AG04449 (cell line): ENCODE measurements at places on chromosomes 2 and 18.
A peak's percentile ranks its signal among the peaks of the same experiment; 100 is the strongest.

DNA sequence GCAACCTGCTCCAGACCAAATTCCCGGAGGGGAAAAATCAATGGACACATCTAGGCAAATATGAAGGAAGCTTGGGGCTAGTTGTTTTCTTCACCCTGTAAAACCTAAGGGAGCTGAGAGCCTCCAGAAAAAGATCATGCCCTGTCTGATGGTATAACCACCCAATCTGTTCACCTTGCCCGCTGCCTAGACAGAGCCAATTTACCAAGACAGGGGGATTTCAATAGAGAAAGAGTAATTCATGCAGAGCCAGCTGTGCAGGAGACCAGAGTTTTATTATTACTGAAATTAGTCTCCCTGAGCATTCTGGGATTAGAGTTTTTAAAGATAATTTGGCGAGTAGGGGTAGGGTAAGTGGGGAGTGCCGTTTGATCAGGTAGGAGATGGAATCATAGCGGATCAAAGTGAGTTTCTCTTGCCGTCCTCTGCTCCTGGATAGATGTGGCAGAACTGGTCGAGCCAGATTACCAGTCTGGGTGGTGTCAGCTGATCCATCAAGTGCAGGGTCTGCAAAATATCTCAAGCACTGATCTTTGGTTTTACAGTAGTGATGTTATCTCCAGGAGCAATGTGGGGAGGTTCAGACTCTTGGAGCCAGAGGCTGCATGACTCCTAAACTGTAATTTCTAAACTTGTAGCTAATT lies 35.1 kb upstream of the B4GALT6 start:
- DNase-seq: no peak

GRCh38 chr18:48412339-48412929 lies 3.3 kb upstream of the ZBTB7C start:
- DNase-seq: no peak

DNA sequence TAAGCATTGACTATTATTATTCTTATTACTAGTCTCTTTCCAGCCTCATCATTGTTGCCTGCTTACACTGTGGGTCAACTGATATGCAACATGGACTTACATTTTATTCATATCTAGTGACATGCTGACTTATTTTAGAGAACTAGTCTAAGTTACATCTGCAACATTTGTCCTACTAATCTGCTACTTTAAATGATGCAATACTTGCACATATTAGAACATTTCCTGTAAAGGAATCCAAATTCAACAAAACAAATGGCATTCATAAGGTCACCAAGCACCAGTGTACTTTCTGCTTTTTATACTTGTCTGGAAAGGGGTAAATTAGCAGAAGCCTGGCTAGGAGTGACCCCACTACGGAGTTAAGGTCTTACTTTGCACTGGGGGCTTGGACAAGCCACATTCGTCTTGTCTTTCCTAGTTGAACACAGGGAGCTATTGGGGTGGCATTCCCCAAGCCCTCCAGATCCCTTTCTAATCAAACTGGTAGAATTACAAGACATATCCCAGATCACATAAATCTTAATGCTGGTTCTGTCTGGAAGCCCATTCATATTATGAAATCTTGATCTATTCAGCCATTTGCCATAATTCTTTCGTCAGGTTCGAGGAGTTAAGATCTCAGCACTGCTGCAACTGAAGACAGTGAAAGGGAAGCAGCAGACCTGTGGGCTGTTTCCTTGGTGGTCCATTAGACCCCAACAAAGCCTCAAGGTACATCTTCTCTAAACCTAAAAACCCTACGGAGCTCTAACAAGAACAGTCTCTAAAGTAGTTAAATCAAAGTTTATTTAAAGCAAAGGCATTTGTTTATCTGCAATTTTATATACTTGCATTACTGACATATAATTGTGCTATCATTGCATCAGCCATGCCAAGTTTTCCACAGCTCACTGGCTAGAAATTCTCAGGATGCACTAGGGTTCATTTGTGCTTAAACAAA lies 49.9 kb upstream of the RTN4 start:
- DNase-seq: no peak

GRCh38 chr2:51813247-51813646 lies 781.3 kb upstream of the NRXN1 start:
- DNase-seq: no peak

- peak; percentile 59 for DNase-seq
Measured at GRCh38 chr18:55509631-55510324, 78.2 kb downstream of the TCF4 start.

- DNase-seq: no peak
Measured at GRCh38 chr2:33267756-33268155, 208.7 kb upstream of the RASGRP3 start.

DNA sequence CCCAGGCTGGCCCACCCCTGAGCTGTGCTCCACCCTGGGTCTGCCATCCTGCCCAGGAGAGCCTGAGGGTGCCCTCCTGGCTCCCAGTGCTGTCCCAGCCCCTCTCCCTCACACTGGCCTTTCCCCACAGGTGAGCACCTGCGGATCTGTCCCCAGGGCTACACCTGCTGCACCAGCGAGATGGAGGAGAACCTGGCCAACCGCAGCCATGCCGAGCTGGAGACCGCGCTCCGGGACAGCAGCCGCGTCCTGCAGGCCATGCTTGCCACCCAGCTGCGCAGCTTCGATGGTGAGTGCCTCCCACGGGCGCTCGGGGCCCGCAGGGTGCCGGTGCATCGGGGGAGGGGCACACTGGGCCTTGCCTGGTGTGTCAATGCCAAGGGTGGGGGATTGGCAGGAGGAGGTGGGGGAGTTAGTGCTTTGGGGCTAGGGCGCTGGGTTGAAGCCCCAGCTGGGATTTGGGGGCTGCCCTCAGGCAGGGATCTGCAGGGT lies 23.5 kb downstream of the GPC1 start:
- no peak for DNase-seq

DNA sequence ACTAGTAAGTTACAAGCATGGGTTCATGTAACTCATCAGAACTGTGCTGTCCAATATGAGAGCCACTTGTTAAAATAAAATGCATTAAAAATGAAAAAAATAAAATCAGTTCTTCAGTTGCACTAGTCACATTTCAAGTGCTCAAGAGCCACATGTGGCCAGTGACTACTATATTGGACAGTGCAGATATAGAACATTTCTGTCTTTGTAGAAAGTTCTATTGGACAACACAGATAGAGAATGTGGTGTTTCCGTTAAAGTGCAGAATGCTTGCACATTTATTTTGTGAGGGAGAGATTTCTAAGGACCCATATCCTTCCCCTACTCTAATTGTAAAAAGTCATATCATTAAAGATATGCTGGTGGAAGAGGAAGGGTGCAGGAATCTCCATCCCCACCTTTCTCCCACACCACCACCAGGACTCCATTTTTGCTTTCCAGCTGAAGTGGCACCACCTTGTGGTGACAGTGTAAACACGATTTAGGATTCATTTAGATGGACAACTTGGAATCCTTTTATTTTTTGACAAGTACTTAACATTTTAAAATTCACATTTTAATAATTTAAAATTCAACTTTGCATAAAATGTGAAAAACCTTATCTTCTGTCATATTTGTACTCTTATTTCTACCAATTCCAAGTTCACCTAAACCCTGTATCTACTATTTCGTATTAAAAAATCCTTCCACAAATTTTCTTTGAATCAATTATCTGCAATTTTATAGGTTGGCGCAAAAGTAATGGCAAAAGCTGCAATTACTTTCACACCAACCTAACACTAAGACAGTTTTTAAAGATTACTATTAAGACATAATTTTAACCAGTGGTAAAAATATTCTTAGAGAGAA lies 9.4 kb upstream of the CD302 start:
- DNase-seq: no peak

DNA sequence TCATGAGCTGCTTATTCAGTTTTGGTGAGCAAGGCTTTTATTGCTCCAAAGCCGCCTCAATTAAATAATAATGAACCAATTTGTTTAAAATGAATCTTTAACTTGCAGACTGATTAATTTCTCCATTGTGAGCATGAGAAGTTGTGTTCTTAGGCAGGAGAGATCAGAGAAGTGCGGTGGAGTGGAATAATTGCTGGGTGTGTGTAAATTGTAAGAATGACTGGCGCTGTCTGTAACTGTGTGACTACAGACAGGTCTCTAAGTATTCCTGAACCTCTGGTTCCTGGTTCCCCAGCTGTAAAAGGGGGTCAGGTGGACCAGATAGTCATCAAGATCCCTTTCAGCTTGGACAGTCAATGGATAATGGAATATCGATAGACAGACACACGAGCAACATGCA lies 98.0 kb upstream of the EFEMP1 start:
- DNase-seq: no peak

DNA sequence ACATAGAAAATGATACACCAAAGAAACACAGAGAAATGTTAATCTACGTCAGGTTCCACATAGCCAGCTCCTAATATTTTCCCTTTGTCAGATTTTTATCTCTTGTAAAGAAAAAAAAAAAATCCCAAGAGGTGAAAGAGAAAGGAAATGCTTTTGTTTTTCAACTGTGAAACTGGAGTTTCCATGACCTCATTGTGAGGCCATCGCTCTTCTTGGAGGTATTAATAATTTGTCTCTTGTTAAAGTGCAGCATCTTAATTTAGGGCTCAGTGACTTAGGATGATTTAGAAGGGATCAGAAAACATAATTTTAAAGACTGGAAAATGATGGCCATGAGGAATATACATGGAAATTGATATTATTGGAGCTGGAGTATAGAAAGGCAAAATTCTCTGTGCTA lies 21.7 kb downstream of the ARHGAP28 start:
- DNase-seq: no peak

DNA sequence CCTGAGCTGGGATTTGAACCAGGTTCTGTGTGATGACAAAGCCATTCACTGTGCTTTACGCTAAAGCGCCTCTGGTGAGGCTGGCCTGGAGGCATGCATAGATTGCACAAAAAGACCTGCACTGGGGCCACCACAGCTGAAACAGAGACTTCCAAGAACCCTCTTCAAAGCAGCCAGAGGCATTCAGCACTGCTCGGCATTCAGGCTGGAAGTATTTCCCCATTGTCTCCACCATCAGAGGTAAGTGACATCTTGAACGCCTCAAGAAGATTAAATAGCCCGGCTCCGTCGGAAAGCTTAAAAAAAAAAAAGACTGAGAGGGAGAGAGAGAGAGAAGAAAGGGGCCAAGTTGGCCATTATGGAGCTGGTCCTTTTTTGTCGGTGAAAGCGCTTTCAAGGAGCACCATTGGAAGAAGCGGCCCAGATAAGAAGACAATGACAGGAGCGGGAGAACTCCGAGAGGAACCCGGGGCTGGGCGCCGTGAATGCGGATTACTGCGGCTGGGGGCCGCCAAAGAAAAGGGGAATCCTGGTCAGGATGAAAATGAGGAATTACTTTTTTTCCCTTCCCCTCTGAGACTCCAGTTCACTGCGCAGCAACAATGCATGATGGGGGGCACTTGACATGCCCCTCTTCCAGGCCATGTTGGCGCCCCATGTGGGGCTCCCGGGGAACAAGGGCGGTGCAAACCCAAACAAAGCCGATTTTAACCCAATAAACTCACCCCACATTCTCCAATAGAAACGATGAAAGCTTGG lies 228.3 kb downstream of the MYCN start:
- no peak for DNase-seq

- DNase-seq: no peak
Measured at GRCh38 chr2:239444626-239445577, 44.1 kb upstream of the HDAC4 start.

DNA sequence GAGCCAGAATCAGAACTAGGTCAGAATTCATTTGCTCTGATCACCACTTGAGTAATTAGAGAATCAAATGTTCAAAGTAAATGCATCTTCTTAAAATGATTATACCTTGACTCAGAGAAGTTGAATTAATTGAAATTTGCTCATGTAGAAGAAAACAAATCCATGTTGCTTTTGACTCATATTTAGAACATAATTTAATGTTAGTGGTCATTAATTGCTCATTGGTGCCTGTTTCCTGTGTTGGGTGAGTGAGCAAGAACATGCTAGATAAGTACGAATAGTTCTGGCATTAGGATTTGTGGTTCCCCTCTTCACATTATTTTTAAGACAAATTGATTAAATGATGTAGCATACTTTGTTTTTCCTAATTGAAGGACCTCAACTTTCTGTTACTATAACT lies 19.0 kb downstream of the ACVR2A start:
- DNase-seq: no peak

- no peak for DNase-seq
Measured at GRCh38 chr18:13477147-13477683, 249.1 kb downstream of the FAM210A start.

DNA sequence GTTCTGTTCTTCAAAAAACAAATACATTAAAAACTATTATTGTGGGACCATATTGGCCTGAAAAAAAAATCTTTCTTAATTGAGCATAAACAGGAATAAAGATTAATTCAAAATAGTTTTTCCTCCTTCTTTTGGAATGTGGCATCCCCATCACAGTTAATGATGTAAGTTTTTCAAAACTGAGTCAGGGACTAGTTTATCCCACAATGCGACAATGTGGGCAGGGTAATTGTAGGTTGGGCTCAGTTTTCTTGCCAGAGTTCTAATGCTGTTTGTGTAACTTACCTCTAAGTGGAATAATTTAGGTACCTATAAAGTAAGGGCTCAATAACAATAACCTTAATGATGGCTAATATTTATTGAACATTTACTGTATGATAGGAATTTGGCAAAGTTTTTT lies 82.0 kb downstream of the PMS1 start:
- DNase-seq: no peak

- no peak for DNase-seq
Measured at GRCh38 chr2:205714789-205715720, 32.8 kb downstream of the NRP2 start.

DNA sequence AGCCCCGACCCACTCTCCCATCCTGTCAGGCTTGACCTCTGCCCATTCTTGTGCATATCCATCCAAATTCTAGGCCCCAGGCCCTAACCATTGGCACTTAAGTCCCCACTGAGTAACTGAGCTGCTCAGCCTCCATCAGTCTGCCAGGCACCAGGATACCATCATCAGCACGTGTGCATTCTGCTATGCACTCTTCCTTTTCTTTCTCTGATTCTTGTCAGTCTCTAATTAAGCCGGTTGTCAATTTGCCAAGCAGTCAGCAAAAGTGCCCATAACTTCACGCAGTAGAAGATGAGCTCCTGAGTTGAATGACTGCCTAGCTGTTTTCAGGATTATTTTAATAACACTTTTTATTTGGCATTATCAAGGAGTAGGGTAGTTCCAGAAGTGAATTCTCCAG lies 107.2 kb downstream of the FEZ2 start:
- DNase-seq: no peak

DNA sequence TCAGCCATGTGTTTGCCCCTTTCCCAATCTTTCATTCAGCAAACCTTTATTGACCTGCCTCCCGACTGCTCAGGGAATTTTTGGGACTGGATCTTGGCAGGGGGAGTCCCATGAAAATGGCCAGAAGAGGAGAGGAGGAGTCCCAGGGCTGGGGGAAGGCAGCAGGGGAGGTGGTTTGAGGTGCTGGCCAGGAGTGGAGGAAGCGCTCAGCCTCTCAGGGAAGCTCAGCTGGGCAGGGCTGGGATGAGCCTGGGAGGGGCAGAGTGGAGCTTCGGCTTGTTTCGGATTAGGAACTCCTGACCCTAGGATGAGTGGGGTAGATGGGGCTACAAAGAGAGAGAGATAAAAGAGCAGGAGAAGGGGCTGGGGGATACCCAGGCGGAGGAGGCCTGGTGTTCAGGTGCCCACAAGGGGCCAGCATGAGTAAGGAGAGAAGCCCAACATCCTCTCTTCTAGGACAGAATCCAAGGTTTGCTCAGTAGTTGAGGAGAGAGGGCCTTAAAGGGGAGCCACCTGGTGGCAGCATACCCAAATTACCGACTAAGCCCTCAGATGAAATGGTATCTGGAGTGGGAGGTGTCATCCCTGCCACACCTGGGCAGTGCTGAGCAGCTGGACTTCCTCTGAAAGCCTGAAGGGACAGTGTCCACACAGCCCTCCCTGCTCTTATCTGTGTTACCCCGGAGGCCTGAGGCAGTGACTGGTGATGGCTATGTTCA lies 91.1 kb downstream of the INHBB start:
- no peak for DNase-seq
